ENCODE measurements at places on chromosomes 1 and 21.

DNA sequence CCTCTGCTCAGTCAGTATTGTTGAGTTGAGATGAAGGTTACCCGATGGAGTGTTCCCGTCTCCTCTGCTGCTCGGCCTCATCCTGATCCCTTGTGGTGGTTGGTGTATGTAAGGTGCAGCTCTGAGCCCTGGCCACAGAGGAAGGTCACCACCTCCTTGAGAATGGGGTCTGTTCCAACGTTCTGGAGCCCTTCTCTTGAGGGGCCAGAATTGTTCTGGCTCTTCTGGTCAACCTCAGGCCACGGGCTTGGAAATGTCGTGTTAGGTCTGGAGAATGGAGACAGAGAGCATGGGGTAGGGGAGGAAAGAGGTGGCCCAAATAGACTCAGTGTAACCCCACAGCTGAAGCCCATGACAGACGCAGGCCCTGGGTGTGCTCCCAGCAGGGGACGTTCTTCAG lies 62.3 kb upstream of the ETV3 start:
- DNase-seq: no peak

- no peak for DNase-seq
Measured at GRCh38 chr1:20410503-20410902, 75.5 kb downstream of the CAMK2N1 start.

- no peak for DNase-seq
Measured at GRCh38 chr1:7842517-7842916, 10.3 kb downstream of the UTS2 start.

DNA sequence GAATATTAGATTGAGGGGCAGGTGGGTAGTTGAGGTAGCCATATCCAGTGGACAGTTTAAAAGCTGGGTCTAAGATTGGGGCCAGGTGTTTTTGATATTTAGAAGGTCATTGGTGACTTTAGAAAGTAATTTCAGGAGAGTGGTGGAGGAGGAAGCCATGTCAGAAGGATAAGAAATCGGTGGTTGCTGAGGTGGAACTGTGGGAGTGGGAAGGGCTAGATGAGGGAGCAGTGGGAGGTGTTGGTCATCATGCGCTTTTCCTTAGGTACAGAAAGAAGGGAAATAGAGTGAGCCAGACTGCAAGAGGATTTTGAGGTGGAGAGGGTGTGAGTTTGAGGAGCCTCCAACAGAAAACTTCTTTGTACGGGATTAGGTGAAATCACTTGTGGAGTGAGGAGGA lies 7.2 kb downstream of the MTR start:
- no peak for DNase-seq

- DNase-seq: no peak
Measured at GRCh38 chr1:27577504-27578188, 26.3 kb downstream of the AHDC1 start.
